ENCODE measurements at places on chromosomes 12 and 14. TPM values are rescaled to one million over a fixed set of nuclear protein-coding genes. Genes with fewer than 3 reads are reported as not detected.
A peak's percentile ranks its signal among the peaks of the same experiment; 100 is the strongest.

NOXRED1 gene
- 0.24 TPM for total RNA-seq

LRCOL1 gene
- not detected for total RNA-seq

GPATCH2L gene
- 35.5 TPM for total RNA-seq

POTEG gene
- not detected for total RNA-seq

HCAR3 gene
- 0.11 TPM for total RNA-seq

SIX4 gene
- 6.7 TPM for total RNA-seq

TAS2R14 gene
- total RNA-seq, result 2.3 TPM

ZBTB42 gene
- 3.2 TPM for total RNA-seq

GDF3 gene
- total RNA-seq, result not detected

SLC6A13 gene
- 0.52 TPM for total RNA-seq

HVCN1 gene
- total RNA-seq, result 0.20 TPM

CEP170B gene
- 4.4 TPM for total RNA-seq

- no peak for DNase-seq
These were observed 219.3 kb upstream of the NOS1 start for GRCh38 chr12:117580718-117581062.

DNA sequence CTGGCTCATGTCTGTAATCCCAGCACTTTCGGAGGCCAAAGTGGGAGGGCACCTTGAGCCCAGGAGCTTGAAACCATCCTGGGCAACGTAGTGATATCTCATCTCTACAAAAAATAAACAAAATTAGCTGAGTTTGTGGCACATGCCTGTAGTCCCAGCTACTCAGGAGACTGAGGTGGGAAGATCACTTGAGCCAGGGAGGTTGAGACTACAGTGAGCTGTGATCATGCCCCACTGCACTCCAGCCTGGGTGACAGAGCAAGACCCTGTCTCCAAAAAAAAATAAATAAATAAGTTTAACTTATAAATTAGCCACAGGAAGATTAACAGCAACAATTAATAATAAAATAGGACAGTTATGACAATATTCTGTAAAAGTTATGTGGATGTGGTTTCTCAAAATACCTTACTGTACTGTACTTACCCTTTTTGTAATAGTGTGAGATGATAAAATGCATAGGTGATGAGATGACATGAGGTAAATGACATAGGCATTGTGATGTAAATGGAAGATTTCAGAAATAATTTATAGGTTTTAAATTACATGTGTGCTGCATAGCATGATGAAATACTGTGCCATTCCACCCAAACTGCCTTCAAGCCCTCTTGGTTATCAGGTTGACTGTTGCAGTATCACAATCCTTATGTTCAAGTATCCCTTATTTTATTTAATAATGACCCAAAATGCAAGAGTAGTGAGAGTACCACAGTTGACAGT, 22.0 kb downstream of the USP15 start:
- no peak for DNase-seq

GRCh38 chr14:89684139-89684538, 267.1 kb upstream of the FOXN3 start:
- no peak for DNase-seq

GRCh38 chr12:129001826-129002225, 148.5 kb downstream of the GLT1D1 start:
- no peak for DNase-seq

- no peak for DNase-seq
These were observed 124.7 kb downstream of the ZNF664 start for GRCh38 chr12:124097701-124098100.

GRCh38 chr12:31605531-31605930, 14.6 kb upstream of the DENND5B start:
- DNase-seq, result no peak

DNA sequence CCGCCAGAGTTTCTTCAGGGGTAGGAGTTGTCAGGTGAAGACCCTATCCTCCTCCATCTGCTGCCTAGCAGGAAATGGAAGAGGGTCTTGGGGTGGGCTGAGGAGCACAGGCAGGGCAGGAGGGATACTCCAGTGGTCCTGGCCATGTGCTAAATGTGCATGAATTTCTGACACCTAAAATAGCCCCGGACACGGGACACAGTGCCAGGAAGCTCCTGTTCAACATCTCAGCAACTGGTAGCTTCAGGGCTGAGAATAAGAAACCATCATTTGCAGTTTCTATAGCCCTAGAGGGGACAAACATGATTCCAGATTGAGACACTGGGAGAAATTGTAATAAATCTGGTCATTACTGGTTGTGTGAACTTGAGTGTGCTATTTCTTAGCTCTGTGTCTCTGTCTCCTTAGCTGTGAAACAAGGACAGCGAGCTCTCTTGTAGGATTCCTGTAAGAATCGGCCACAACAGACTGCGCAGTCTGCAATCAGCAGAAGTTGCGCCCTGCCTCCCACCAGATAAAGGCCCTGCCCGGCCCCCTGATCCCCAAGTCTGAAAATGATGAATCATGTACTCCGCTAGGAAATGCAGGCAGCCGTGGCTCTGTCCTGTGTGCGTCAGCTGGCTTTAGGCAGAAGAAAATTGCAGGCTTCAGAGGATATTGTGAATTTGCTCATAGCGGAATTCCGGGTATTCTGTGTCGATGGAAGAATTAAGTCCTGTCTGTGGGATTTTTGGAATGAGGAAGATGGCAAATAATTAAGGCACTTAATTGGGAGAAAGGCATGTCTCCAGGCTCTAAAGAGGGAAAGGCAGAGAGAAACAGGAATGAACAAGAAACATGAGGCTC, 35.2 kb upstream of the MEG3 start:
- DNase-seq, result no peak

DNA sequence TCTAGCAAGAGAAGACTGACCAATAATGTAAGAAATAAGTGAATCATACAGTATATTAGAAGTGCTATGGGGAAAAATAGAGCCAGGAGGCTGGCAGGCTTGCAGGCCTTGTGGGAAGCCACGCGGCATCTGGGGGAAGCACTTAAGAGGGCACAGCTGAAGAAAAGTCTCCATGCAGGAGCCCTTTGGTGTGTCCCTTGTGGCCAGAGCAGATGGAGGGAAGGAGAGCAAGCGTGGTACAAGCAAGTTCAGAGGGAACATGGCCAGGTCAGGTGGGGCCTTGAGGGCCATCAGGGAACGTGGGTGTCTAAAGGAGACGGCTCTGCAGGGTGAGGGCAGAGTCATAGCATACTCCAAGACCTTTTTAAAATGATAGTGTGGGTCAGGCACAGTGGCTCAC, 51.7 kb downstream of the LRRC74A start:
- no peak for DNase-seq

GRCh38 chr14:53547593-53547992, 394.5 kb upstream of the DDHD1 start:
- DNase-seq, result no peak

DNA sequence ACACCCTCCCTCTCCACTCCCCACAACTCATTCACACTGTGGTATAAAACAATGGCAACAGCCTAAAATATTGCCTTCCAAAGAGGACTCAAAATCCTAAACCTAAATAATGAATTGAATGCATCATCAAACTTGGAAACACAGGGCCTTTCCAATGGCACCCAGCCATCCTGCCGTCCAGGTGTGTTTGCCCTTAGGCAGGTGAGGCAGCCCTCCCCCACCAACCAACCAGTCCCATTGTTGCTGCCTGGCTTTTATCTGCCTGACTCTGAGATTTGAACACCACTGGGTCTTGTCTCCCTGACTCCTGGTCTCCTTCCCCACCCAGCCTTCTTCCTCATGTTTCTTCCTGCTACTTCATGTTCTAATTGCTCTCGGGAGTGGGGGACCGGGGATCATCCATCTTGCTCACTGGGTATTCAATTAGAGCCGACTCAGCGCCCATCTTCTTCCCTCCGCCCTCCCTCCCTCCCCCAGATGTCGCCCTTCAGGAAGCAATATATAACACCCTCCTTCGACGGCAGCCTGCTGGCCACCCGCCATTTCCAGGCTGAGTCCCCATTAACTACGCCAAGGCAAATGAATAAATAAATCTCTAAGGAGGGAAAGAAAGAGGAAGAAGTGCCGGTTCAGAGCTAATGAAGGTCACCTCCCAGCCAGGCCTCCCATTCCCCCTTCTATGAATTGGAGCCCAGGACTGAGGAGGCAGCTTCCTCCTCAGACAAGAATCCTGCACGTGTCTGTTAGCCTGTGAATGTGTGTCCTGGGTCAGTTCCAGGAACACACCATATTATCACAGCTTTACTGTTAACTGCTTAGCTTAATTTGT, 36.3 kb upstream of the NTF3 start:
- DNase-seq, result no peak

GRCh38 chr14:49598189-49598484, 603 bp upstream of the LRR1 start:
- DNase-seq, result no peak

DNA sequence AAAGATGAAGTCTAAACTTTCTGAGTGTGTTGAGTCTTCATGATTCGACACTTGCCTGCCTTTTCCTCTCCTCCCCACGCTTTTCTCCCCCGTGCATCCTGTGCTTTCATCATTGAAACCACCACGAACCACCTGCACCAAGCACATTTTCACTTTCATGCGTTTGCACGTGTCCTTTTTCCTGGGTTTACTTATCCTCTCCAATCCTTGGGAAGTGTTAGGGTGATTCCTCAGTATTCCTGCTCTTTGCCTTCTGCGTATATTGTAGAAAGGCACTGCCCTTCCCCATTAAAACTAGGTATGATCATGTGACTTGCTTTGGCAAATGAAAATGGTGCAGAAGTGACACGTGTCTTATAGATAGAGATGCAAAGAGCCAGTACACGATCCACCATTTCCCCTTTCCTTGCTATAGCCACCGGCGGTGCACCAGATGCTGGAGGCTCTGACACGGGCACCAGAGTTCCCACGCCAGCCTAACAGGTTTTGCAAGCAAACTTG, 106.6 kb downstream of the BRMS1L start:
- no peak for DNase-seq

- no peak for DNase-seq
These were observed 105.8 kb downstream of the AKAP6 start for GRCh38 chr14:32434880-32435279.

DNA sequence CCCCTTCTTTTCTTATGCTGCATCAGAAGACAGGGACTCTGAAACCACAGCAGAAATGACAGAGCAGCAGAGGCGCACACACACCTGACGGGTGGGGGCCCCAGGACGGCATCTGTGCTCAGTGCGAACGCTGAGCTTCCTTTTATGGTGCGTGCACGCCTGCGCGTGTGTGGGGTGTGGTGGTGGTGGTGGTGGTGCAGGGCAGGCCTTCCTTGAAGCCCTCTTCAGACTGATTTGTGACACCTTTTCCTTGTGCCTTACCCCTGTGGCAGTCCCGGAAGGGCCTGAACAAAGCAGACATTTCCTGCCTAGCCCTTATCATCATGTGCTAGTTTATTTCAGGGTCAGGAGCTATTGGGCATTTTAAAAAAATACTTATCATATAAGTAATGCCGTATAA, 75.7 kb downstream of the TSPAN9 start:
- DNase-seq, result no peak

DNA sequence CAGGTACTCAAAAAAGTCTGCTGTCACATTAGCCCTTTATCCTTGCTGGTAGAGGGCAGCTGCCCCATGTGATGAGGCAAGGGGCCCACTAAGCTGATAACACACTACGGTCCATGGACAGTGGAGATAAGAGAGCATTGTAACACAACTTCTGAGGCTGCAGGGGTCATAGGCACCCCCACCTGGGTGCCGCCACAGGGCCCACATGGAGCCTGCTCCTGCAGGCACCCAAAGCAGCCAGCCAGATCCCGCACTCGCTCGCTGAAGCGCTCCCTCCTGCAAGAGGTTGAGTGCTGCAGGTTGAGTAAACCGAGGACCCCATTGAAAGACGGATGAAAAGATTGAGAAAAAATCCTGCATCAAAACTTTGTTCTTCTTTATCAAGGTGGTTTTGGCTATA, 566.3 kb upstream of the NOVA1 start:
- DNase-seq, result no peak

GRCh38 chr14:106069804-106070625, 543.6 kb downstream of the TMEM121 start:
- DNase-seq, result no peak

DNA sequence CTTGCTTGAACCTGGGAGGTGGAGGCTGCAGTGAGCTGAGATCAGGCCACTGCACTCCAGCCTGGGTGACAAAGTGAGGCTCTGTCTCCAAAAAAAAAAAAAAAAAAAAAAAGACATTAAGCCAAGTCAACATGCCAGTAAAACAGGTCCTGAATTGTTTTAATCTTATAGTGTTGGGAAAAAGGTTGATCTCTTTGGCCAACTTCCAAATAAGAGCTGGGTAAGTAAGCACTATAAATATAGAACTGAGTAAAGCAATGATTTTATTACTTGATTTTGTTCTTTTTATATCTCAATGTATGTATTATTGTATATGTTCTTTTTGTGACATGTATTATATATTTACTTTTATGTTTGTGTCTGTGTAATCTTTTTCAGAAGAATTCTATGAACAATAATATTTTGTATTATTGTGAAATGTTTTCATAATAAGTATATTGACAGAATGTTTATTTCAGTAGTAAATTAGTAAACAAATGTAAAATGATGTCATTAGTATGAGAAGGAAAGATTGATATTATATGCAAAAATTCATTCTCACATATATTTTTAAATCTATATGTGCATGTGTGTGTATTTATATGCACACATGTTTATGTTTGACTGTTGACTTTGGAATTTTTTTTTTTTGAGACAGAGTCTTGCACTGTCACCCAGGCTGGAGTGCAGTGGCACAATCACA, 9.6 kb upstream of the AKAP6 start:
- no peak for DNase-seq

GRCh38 chr12:27467641-27468040, 21.1 kb downstream of the SMCO2 start:
- DNase-seq, result no peak

GRCh38 chr12:30357766-30358490, 337.7 kb downstream of the IPO8 start:
- DNase-seq, result no peak

DNA sequence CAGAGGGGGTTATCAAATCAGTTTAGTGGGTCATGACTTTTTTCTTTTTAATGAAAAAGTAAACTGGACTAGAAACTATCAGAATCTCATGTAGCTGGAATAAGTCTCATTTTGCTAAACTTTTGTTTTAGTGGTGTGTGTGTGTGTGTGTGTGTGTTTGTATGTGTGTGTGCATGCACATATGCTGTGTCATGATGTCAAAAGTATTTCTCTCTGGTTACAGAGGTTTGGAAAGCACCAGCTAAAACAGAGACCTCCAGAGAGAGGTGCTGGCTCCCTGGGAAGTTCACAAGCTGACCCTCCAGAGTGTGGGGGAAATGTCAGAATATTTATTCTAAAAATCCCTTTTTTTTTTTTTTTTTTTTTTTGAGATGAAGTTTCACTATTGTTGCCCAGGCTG, 114.7 kb downstream of the LGMN start:
- no peak for DNase-seq

GRCh38 chr12:41264281-41264680, 76.2 kb downstream of the PDZRN4 start:
- peak; percentile 3 for DNase-seq

- DNase-seq, result no peak
These were observed 318.5 kb downstream of the BCAT1 start for GRCh38 chr12:24630446-24630845.

- no peak for DNase-seq
These were observed 2.1 kb upstream of the AKAP5 start for GRCh38 chr14:64463195-64463594.

GRCh38 chr12:122749569-122750332, 2.9 kb upstream of the DENR start:
- DNase-seq, result no peak

Measured in HepG2 (cell line).